Bronchial smooth muscle cell (primary cell): ENCODE measurements at places on chromosomes 3 and 15. TPM values are rescaled to one million over a fixed set of nuclear protein-coding genes. Genes with fewer than 3 reads are reported as not detected.

Gene SOX14
- not detected in 2 replicates for total RNA-seq

Gene GPR87
- 0.16 TPM in 1 of 2 replicates, not detected in the other for total RNA-seq

Gene PLSCR4
- total RNA-seq = 13.8 and 25.5 TPM in 2 replicates

Gene RBPMS2
- total RNA-seq = 0.09 TPM in 1 of 2 replicates, not detected in the other

Gene CFAP44
- 3.2 and 4.4 TPM in 2 replicates for total RNA-seq

Gene ZNF660
- total RNA-seq = 1.4 and 2.1 TPM in 2 replicates

Gene IL12A
- total RNA-seq = 0.17 and 0.63 TPM in 2 replicates

Gene GMNC
- not detected in 2 replicates for total RNA-seq

Gene WDR82
- 56.0 and 63.6 TPM in 2 replicates for total RNA-seq

Gene GOLGA6L4
- 0.86 and 1.1 TPM in 2 replicates for total RNA-seq

Gene CA12
- 47.5 and 101 TPM in 2 replicates for total RNA-seq

Gene PLA2G4D
- total RNA-seq = not detected in 2 replicates

Gene CDHR4
- total RNA-seq = 0.16 and 0.43 TPM in 2 replicates
